ENCODE measurements at places on chromosomes 11 and 22. TPM values are rescaled to one million over a fixed set of nuclear protein-coding genes. Genes with fewer than 3 reads are reported as not detected.

DNA sequence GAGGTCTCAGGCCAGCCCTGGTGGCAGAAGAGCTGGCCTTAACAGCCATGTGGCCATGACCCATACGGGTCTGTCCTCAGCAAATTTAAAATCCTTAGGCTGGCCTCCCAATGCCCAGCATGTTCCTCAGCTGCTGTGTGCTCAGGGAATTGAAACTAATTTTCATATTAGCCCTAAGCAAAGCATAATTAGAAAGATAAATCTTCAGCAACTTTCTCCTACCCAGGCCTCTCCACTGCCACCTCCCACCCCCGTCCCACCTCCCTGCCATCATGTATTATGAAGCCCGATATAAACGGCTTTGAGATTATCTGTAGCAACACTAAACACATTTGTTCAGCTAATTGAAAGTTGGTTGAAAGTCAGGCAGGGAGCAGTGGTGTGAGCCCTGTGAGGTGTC is 178.8 kb upstream of the NTM start:
- DNase-seq: no peak

GRCh38 chr22:30129636-30130035 is 49.4 kb downstream of the HORMAD2 start:
- no peak for DNase-seq

DNA sequence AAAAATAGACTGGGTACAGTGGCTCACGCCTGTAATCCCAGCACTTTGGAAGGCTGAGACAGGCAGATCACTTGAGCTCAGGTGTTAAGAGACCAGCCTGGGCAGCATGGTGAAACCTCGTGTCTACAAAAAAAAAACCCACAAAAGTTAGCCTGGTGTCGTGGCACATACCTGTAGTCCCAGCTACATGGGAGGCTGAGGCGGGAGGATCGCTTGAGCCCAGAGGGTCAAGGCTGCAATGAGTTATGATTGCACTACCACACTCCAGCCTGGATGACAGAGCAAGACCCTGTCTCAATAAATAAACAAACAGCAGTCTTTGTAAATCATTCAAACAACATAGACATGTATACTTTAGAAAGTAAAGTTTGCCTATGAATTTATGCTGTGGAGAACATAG is 2.5 kb downstream of the MOV10L1 start:
- no peak for DNase-seq

DNA sequence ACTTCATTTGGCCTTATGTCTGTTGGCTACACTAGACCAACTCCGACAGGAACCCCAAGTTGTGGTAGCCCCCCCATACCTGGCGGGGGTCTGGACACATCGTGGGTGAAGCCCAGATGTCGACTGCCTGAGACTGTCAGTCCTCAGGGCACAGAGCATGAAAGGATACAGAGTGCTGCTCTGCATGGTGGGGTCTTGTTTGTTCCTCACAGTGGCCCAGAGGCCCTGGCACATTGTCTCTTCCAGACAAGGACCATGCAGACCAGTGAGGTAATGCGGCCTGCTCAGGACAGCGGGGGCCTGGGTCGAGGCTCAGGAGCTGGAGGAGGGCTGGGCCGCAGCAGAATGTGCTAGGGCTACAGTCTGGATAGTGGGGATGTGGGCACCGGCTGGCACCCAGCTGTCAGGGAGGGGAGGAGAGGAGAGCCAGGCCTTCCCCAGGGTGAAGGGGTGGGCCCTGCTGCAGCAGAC is 14.6 kb downstream of the CAPN5 start:
- no peak for DNase-seq

DNA sequence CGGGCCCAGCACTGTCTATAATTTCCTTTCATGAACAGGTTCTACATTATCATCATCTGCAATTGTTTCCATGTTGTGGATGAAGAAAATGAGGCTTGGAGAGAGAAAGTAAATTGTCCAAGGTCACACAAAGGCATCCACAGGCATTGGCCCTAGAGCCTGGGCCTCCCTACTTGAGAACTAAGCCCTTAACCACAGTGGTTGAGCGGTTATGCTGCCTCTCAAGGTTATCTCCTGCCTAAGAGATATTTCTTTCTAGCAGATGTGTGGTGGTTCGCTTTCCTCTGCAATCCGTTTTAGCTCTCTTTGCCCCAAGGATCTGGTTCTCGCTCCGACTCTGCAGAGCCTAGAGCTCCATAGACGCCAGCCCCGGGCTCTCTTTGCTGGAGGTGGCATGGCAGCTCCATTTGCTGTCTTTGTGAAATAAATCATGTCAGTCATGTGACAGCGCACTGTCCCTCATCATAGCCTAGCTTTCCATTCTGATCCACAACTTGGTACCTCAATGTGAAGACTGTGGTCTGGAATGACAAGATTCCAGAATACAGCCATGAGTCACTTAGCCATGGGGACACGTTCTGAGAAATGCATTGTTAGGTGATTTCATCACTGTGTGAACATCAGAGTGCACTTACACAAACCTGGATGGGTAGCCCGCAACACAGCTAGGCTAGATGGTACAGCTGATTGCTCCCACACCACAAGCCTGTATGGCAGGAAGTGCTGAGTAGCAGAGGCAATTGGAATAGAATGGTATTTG is 27.2 kb downstream of the RPS6KA4 start:
- no peak for DNase-seq

GRCh38 chr11:31340903-31341572 is 28.5 kb downstream of the DCDC1 start:
- peak; percentile 5 for DNase-seq

INCENP gene
- polyA plus RNA-seq: 22.5 TPM

DNA sequence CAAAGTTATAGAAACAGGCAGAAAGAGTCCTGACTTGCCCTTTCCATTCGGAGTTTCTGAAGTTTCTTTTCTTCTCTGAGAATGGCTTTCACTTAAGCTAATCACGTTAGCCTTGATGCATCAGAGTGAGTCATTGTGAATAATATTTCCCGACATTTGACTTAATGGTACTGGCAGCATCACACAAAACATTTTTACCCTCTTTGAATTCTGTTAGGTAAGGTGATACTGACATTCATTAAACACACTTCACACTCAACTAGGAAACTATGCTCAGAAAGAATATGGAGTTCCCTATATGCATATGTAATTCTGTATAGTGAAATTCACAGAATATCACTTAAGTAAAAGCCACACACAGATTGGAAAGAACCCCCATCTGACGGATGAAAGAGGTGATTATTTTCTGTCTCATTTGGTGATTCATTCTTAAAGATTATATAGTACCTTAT is 120.8 kb upstream of the ARHGAP20 start:
- no peak for DNase-seq

CCDC15 gene
- 2.5 TPM for polyA plus RNA-seq

OLFML1 gene
- polyA plus RNA-seq: 15.4 TPM

- DNase-seq: no peak
Observed at GRCh38 chr11:46631676-46632075, 14.3 kb downstream of the ATG13 start.

- no peak for DNase-seq
Observed at GRCh38 chr22:48944751-48945620, 882.7 kb downstream of the BRD1 start.

GRCh38 chr11:125165843-125166763 is 1.6 kb downstream of the PKNOX2 start:
- no peak for DNase-seq

OR51E2 gene
- 0.34 TPM for polyA plus RNA-seq

CHRNA10 gene
- polyA plus RNA-seq: 2.4 TPM

ETS1 gene
- 40.8 TPM for polyA plus RNA-seq

TBX1 gene
- 2.4 TPM for polyA plus RNA-seq

SLC6A5 gene
- polyA plus RNA-seq: 0.01 TPM

GRCh38 chr11:15800111-15800800 is 556.1 kb downstream of the SOX6 start:
- DNase-seq: peak; percentile 50

DNA sequence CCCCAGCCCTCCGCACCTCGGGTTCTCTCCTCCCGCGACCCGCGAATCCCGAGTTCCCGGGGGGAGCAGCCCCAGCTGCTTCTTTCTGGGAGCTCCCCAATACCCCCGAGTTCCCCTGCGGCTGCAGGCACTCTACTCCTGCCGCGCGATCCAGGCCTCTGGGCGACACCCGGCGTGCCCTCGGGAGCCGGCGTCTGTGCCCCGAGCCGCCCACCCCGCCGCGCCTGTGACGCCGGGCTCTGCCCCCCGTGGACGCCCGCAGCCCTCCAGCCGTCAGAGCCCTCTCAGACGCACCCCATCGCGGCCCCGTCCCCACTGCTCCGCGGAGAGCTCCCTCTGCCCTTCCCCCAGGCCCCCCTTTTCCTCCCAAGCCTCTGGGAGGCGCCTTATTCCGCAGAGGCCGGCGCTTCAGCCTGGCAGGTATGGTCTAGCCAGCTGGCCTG is 422 bp downstream of the GLB1L2 start:
- DNase-seq: peak; percentile 8

DNA sequence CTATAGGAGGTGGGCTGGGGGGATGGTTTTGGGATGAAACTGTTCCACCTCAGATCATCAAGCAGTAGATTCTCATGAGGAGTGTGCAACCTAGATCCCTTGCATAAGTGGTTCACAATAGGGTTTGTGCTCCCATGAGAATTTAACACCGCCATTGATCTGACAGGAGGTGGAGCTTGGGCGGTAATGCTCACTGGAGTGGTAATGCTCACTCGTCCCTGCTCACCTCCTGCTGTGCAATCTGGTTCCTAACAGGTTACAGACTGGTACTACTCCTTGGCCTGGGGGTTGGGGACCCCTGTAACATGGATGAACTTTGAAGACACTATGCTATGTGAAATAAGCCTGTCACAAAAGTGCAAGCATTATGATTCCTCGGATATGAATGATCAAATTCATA is 87.0 kb upstream of the CLNS1A start:
- no peak for DNase-seq

DNA sequence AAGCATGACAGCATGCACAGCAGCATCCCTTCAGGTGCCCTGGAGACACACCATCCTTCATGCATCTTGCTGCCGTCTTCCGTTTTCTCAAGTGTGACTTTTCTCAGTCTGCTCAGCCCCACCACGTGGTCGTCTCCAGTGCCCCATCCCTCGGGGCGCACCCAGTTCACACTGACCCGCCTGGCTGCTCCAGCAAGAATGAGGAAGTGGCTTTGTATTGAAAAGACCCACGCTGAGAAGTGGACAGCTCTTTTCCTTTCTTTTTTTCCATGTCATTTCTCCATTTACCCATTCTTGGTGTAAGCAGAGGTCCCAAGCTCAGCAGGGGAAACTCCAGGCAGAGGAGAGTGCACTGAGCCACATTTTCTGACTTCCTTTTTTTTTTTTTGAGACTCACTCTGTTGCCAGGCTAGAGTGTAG is 14.5 kb downstream of the SERPINH1 start:
- no peak for DNase-seq

DNA sequence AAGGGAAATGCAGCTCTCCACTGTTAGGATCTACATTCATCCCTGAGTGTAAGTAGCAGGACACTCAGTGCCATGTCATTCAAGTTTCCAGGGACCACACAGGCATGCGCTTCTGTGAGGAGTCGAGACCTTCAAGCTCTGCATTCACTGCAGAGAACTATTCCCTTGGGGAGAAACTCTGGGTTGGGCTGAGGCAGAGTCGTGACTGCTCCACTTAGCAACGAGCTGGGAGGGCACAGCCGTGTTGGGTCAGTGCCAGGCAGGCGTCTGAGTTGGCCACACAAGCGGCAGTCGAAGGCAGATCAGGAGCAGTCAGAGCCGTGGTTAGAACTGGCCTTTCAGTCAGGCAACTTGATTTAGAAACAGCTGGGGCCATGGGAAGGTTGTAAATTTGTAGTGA is 14.7 kb downstream of the MPEG1 start:
- DNase-seq: no peak

DNA sequence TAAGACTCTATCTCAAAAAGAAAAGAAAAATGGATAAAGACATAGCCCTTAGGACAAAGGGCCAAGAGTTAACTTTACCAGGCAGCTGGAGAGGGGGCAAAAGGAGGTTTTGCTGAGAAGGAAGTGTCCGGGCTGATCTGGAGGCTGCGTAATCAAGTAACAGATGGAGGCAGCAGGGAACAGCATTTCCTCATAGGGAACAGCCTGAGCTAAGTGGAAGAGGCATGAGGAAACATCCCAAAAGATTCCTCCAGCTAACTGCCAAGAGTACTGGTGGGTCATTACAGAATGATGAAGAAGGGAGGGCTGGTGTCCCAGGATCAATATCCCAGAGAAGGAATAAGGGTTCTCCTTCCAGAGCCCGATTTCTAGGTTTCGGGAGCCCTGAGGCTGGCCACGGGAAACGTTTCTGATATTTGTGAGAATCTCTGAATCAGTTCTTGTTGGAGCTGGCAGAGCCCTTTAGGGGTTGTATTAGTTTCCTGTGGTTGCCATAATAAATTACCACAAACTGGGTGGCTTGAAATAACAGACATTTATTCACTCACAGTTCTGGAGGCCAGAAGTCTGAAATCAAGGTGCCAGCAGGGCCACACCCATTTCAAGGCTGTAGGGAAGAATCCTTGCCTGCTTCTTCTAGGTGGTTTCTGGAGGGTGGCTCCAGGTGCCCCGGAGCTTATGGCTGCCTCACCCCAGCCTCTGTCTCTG is 21.2 kb downstream of the LIF start:
- DNase-seq: no peak

- no peak for DNase-seq
Observed at GRCh38 chr11:64339754-64340408, at the start of gene CCDC88B. Gene CCDC88B (plus strand): TSS chr11:64340204. CDS start chr11:64340267, 63 bp downstream.

GPR83 gene
- 1.2 TPM for polyA plus RNA-seq

LGR4 gene
- 53.2 TPM for polyA plus RNA-seq

- no peak for DNase-seq
Observed at GRCh38 chr11:64871492-64871891, 6.9 kb downstream of the EHD1 start.
